Activated CD4-positive, CD25-positive, alpha-beta regulatory T cell (primary cell): ENCODE measurements at places on chromosomes 7 and 10.

DNA sequence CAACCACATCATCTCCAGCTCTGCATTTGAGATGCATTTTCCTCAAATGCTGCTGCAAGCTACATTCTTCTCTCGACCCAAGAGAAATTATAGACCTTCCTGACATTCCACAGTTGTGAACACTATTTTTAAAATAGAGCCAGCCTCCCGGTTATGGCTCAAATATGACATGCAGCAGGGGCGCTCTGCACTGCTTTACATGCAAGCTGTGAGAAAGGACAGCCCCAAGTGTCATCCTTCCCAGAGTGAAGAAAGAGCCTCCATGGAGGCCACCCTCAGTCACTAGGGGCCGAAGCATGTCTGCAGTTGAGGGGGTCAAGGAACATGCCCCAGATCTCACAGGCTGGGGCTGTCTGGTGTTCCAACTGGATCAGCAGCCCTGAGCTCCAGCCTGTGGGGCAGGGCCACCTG lies 63.9 kb upstream of the CHST15 start:
- DNase-seq = no peak

DNA sequence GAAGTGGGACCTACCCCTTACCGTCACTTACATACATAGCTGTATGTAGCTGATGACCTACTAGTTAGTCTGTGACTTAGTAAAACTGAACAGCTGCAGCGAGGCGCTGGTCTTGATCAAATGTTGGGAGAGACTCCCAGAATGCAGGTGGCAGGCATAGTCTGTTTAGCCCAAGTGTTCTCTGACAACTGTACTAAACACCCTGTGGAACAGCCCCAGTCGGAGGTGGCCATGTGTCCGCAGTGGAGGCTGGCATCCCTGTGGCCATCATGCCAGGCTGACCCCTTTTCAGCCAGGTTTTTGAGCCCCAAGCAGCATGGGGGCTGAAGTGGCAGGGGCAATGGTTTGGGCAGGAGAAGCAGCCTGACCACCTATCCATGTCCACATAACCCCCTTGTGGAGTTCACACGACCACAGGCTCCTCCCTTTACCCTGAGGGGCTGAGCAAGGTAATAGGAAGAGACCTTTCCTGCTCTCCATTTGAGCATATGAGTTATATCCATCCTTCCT lies 7.2 kb downstream of the ADCY1 start:
- no peak for DNase-seq

- no peak for DNase-seq
Measured at GRCh38 chr7:111729483-111729882, 167.2 kb upstream of the IMMP2L start.

- DNase-seq = no peak
Measured at GRCh38 chr10:28954211-28954610, 276.9 kb downstream of the BAMBI start.

- no peak for DNase-seq
Measured at GRCh38 chr7:115066050-115066449, 144.2 kb downstream of the MDFIC start.

GRCh38 chr10:58842860-58843376 lies 330.2 kb downstream of the BICC1 start:
- DNase-seq = no peak

- DNase-seq = no peak
Measured at GRCh38 chr10:12238821-12239220, 42.8 kb downstream of the CDC123 start.
